ENCODE measurements at places on chromosomes 3 and 15.
A peak's percentile ranks its signal among the peaks of the same experiment; 100 is the strongest.

GRCh38 chr3:77605865-77606264, 566.0 kb downstream of the ROBO2 start:
- DNase-seq = no peak

GRCh38 chr3:51559411-51559888, 20.9 kb downstream of the RAD54L2 start:
- no peak for DNase-seq

GRCh38 chr15:52336529-52336928, 40.9 kb upstream of the MYO5C start:
- no peak for DNase-seq

DNA sequence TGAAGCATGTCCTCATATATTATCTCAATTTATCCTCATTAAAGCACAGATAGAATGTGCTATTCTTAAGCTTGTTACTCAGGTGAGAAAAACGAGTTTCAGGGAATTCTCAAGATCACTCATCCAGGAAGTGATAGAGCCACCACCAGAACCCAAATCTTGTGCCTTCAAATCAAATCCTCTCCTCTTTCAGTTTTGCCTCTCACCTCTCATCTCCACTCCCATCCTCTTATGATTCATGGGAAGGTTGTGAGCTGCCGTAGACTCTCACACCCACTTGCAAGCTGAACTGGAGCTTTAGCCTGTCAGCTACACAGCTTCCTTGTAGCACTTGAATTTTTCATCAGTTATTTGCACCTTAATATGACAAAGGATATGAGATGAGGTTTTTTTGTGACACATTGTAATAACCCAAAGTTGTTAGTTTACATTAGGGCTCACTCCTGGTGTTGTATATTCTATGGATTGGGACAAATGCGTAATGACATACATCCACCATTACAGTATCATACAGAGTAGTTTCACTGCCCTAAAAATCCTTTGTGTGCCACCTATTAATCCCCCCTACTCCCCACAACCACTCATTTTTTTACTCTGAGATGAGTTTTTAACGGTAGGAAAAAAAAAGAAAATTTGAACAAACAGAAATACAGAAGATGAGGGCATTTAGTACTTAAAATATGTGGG, 25.7 kb downstream of the GPR15 start:
- peak; percentile 74 for DNase-seq

DNA sequence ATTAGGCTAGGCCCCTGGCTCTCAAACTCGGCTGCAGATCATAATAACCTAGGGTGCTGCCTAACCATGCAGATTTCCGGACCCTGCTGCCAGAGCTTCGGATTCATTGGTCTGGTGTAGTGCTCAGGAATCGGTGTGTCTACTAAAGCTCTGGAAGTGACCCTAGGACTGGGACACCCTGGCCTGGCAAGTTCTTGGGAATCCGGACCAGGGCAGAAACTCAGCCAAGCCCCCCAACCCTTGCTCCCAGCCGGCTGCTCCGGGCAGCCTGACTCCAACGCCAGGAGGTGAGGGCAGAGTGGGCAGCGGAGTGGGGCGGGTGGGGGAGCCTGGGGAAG, 23.0 kb downstream of the IGDCC3 start:
- no peak for DNase-seq

DNA sequence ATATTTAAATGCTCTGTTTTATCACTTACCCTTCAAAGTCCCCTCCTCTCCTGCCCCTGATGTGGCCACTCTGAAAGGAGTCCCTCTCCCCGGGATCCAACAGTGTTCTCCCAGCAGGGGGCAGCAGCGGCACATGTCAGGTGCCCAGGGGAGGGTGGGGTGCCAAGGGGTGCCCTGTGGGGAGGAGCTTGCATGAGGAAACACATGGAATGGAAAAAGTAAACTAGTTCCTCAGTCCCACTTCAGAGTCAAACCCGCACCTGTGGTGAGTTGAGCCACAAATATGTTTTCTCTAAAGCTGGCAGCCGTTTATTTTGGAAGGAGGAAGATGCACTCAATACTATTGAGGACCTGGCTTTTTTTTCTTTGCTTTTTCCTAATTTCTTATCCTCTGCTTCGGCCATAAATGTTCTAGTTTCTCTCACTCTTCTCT, 30.1 kb upstream of the NRROS start:
- DNase-seq = peak; percentile 91

DNA sequence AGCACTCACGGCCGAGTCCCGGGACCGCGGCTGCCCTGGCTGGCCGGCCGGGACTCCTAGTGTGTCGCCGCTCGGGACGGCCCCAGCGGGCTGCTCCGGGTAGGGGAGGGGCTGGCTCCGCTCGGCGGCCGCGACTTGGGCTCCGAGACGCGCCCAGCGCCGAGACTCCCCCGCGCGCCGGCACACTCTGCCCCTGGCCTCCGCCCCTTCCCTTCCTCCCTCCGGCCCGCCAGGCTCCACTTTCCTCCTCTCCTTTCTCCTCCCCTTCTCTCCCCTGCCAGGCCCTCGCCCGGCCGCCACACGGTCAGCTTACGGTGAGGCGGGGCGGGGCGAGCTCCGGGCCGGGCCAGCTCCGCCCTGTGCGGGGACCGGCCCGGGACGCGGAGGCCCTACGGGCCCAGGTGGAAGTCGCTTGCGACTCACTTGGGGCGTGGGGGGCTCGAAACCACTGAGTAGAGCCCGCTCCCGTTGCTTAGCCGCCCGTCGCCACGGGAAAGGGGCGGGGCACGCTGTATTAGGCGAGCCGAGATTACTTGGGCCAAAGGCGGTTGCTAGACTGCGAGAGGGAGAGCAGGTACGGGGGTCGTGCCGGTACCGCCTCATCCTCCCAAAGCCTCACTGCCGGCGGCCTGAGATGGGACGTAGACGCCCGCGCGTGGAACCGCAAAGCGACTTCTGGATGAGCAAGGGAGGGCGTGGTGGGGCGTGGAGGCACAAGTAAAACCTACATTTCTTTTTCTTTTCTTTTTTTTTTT, at the start of gene ITGB5:
ITGB5 (minus strand) TSS at position 189 of the 755 bp plus-strand sequence. CDS start 365 bp downstream, outside the sequence.
- DNase-seq = peak; percentile 12

DNA sequence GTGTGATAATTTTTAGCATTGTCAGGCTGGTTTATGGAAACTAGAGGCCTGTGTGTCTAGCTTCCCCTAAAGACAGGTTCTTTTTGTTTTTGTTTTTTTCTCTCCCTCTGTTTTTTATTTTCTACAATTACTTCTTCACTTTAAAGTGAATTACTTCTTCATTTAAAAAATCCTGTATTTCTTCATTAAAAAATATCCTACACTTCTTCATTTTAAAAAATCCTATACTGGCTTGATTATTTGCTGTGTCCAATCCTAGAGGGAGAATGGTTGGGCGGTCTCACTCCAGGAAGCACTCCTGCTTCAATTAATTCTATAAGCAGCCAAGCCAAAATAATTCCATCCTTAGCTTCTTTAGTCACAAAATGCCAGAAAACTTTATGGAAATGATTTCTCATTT, 11.8 kb downstream of the ATG7 start:
- DNase-seq = no peak

GRCh38 chr3:128353361-128353965, 113.2 kb downstream of the DNAJB8 start:
- DNase-seq = no peak

GRCh38 chr15:38129531-38130204, 123.0 kb upstream of the SPRED1 start:
- no peak for DNase-seq

DNA sequence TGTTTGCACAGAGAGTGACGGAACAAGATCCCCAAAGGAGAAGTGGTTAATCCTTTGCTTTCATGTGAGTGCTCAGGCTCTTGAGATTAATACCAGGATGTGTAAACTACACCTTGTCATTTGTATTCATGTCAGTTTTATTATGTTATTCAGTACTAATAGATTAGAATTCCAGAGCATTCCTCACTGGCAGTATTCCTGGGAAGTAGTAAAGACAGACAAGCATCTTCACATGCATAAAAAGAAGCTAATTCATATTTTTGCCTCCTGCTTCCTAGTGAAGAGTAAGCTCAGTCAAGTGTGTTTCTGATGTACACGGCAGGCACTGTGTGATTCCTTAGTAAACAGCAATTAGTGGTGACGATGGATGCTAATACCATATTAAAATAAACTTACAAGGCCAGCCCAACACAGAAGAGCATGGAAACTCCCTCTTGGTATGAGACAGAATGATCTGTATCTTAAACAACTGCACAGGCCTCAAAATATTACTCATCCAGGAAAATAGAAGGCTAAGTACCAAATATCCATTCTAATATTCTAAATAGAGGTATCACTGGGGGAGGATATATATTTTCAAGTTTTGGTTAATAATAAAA, 336.8 kb upstream of the MCTP2 start:
- no peak for DNase-seq

- no peak for DNase-seq
Observed at GRCh38 chr3:140760324-140761075, 82.6 kb downstream of the TRIM42 start.

DNA sequence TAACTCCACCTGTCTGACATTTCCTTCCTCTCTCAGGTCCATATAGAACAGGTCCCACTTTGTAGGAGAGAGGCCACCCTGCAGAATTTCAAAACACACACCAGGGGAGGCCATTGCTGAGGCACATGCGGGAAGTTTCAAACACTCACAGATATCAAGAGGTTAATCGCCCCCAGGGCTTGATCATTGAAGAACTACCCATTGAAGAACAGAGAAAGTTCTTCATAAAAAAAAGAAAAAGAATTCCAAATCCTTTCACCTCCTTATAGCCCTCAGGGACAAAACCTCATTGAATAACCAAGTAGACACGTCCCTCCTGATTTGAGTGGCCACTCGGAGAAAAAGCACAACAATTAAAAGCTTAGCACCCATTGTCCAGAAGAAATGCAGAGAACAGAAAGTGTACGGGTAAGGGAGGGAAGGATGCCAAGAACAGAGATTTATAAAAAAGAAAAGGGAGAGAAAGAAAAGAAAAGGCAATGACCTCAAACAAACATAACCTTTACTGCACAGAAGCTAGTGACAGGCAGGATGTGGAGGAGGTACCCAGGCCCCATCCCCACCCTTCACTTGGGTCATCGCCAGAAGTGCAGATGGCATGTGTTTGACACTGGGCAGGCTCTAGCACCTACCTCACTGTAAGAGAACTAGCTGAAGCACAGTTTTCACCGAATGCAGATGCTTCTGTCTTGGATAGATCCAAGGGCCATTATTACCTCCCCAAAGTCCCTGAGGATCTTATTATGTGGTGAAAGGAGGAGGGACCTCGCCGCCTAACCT, 112.3 kb upstream of the HES1 start:
- DNase-seq = no peak

DNA sequence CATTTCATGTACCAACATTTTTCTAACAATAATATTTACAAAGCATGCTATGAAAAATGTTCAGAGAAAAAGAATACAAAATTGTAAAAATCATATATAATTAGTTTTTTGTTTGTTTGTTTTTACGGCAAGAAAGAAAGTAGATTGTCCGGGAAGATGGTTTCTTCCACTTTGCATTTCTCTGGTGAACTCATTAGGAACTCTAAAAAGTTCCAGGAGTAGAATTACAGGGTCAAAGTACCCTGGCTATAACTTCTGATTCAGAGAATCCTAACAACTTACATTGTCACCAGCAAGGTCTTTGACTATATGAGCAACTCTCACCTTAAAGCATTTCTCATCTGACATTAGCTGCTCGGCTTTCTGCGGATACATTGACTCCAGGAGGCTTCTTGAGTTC, 196.7 kb downstream of the PDE8A start:
- no peak for DNase-seq

GRCh38 chr15:101510212-101511197, 21.0 kb upstream of the PCSK6 start:
- no peak for DNase-seq

DNA sequence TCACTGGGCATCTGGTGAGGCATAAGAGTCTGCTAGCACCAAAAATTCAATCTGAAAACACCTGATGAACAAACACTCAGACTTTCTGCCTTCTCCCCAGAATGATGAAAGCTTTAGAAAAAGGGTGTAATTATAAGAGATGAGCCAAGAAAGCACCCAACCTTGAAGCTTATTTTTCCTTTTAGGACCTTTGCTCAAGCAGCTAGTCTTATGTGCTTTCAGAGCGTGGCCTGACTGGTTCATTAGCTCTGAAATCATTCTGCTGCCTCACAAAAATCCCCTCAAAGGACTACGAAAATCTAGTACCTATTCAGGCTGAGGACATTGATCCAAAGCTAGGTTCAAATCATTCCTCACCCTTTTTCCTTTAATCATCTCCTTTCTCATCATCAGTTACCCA, 662.3 kb downstream of the MAGI1 start:
- DNase-seq = no peak

- no peak for DNase-seq
Observed at GRCh38 chr3:195888981-195889869, 19.1 kb downstream of the TNK2 start.

GRCh38 chr3:120706950-120707349, 24.9 kb upstream of the HGD start:
- DNase-seq = no peak

DNA sequence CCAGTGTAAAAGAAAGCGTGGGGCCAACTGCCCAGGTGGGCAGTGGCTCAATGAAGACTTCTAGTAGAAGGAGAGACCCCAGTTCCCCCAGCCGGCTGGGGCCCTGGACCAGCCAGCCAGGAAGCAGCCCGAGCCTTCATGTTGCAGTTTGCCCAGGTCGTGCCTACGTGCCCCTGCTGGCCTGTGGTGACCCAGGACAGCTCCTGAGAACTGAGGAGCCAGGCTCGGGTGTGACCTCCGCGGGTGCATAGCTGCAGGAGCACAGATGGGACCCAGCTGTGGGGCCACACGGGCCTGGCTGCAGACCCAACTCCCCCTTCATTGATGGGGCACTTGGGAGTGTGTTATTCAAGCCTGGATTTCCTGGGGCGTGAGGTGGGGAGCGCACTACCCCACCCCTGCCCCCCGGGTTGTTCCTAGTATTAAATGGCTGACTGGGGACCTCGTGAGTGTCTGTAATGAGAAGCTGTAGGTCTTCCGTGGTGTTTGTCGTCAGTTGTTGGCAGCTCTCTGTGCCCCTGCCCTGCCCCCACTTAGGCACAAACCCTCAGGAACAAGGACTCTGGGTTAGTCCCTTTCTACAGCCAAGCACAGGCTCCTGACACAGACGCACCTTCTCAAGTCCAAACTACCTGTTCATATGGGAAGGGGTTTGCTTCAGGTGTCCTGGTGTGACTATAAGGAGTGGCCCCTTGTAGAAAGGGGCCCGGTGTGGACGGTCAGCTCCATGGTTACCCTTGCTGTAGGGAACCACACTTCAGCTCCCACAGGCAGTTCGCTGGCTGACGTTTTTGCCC, 39.1 kb downstream of the IDH2 start:
- no peak for DNase-seq

- no peak for DNase-seq
Observed at GRCh38 chr3:94654096-94654495, 591.2 kb downstream of the NSUN3 start.

DNA sequence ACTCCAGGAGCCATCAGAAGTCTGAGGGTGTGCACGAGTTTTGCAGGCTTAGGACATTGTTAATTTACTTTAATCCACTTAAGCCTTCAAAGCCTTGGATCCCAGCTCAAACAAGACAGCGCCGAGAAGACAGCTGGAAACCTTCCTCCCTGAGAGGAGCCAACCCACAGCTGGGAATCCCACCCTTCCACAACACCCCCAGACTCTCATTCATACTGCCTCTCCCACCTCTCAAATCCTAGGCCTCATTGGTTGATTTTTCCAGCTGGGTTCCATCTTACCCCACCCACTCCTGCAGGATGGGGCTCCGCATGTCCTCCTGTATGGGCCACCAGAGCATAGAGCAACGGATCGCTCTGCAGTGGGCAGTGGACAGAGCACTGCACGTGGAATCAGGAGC, 80.4 kb downstream of the SEMA5B start:
- DNase-seq = no peak
